Left forelimb (tissue), 1 donor: ENCODE measurements at places on chromosomes 5 and 9.
A peak's percentile ranks its signal among the peaks of the same experiment; 100 is the strongest.

DNA sequence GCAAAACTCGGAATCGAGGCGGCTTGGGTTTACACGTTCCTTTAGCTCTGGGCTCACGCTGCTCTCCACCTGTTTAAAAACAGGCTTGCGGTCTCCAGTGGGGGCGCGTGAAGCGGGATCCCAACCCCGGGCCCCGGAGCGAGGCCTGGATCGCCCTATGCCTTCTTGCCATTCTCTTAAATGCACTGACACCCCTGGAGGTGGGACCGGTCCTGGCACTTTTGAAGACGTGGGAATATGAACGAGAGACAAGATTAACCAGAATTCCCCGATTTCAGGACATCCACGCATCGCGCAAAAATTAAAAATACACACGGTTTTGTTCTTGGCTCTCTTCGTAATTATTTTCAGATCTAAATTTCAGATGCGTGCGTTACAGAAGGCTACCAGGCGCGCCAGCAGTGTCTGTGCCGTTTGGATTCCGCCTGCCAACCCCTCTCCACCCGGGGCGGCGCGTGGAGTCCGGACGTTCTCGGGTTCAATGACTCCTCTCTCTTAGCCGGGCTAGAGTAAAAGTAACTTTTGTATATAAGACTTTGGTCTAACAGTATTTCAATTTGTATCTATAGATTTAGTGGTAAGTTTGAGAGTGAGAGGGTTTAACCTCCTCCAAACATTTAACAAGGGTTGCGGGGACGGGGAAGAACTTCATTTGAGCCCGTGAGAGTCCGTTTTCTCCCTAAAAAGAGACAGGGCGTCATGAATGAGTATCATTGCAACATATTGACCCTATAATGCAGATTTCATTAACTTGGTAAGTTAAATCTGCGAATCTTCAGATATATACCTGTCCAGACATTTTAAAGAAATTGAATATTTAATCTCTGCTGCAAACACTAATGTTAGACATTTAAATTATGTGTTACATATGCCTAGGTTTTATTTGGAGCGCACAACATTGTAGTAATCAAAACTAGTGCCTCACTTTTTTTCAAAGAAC, 3.8 kb downstream of the FOXD1 start:
- no peak for DNase-seq

GRCh38 chr5:56640763-56641406, 174.5 kb upstream of the MAP3K1 start:
- DNase-seq: no peak

GRCh38 chr9:124617477-124618141, 110.4 kb upstream of the NR5A1 start:
- peak; percentile 86 for DNase-seq

- no peak for DNase-seq
Observed at GRCh38 chr5:107821288-107821687, 150.6 kb upstream of the EFNA5 start.

DNA sequence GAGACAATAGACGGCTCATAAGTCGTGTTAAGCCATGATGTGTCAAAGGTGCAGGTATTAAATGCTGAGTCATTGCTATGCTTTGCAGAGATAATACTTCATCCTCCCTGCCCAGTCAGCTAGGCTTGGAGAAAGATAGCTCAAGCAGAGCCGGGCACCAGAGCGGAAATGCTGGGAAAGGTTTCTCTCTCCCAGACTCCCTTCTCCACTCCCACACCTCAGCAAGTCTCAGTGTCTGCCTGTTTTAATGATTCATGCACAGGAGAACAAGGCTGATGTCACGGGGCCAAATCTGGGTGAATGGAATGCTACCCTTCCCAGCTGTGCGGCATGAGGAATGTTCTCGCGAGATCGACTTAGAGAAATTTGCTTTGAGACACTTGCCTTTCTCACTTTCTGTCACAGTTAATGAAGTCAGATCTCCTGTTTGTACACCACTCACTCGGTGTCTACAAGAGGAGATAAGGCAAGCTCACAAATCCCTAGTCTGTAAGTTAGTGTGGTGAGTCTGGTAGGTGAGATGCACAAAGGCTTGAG, 204.4 kb downstream of the EFNA5 start:
- DNase-seq: no peak
